ENCODE measurements at places on chromosomes 1 and 21.

DNA sequence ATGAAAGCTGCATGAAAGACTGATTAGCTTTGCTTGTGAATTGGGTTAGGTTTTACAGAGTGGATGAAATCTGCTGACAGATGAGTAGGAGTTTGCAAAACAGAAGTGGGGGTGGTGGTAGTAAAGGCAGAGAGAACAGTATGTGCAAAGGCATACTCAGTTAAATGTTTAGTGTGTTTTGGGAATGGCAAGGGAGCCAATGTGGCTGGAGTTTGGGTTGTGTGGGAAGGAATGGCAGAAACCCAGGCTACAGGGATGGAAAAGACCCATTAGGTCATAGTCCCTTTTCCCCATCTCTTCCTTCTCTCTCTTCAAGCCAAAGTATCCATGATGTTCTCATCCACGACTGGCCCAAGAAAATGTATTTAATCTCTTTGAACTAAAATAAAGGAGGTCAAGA is 362.2 kb upstream of the LYPLAL1 start:
- no peak for DNase-seq

DNA sequence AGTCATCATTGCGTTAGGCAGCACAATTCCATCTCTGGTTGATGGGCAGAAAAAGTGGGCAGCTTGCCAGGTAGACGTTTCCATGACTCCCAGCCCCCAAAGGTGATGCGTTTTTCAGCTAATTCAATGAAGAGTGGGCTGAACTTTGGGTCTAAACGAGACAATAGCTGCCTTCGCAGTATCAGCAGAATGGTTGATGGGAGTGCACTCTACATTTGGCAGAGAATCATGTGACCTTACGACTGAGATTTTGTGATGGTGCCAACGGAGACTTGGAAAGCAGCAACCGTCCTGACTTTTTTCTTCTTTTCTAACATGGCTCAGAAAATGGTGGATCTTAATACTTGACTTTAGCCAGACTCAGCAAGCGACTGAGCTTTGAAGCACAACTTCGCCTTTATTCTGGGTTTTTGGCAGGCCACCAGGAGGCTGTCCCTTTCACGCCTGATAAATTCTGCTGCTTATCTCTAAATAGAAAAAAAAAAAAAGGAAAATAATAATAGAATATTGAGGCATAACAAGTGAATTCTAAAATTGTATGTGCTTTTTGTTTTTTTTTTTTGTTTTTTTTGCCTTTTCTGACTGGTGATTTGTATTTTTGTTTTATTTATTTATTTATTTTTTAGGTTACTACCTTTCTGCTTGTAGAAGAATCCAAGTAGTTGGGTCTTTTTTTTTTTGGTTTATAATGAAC is 804.8 kb downstream of the USP25 start:
- no peak for DNase-seq

DNA sequence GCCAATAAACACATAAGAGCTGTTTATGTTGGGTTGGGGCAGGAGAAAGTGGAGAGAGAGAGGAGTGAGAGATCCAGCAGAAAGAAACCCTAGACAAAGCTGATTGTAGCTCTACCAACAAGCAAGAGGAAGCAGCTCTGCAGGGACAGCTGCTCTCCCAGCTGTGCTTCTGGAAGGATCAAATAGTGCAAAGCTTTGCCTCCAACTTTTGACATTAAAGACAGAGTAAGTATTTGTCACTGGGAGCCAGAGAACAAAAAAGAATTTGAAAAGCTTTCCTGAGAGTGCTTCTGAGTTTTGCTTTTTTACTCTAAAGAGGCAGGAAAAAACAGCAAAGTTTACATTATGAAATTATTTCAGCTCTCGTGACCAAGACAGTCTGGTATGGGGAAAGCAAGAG is 28.5 kb upstream of the C1orf198 start:
- no peak for DNase-seq

- DNase-seq: no peak
These were observed 1.3 kb downstream of the DLGAP3 start for GRCh38 chr1:34928066-34928696.

GRCh38 chr1:155247667-155248553 is 7.4 kb downstream of the ENTREP3 start:
- DNase-seq: no peak

DNA sequence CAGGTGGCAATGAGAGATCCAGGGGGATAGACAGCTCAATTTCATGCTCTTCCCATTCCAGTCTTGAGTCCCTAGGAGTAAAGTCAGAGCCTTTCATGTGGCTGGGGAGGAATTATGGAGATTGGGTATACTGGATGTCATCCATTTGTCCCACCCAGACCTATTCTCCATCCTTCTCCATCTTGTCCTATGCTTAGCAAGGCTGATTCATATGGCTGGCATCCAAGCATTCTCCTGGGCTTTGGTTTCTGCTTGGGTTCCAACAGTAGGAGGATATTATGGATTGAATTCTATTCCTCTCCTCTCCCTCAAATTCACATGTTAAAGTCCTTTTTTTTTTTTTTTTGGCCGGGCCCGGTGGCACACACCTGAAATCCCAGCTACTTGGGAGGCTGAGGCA is 3.8 kb upstream of the CDC20 start:
- no peak for DNase-seq

- no peak for DNase-seq
These were observed 216.3 kb upstream of the FAM78B start for GRCh38 chr1:166383137-166383536.

All from activated CD4-positive, CD25-positive, alpha-beta regulatory T cell (primary cell).